ENCODE measurements at places on chromosomes 11 and 22. TPM values are rescaled to one million over a fixed set of nuclear protein-coding genes. Genes with fewer than 3 reads are reported as not detected.
A peak's percentile ranks its signal among the peaks of the same experiment; 100 is the strongest.

Gene MUC6
- total RNA-seq = not detected

Gene SLC25A18
- not detected for total RNA-seq

DNA sequence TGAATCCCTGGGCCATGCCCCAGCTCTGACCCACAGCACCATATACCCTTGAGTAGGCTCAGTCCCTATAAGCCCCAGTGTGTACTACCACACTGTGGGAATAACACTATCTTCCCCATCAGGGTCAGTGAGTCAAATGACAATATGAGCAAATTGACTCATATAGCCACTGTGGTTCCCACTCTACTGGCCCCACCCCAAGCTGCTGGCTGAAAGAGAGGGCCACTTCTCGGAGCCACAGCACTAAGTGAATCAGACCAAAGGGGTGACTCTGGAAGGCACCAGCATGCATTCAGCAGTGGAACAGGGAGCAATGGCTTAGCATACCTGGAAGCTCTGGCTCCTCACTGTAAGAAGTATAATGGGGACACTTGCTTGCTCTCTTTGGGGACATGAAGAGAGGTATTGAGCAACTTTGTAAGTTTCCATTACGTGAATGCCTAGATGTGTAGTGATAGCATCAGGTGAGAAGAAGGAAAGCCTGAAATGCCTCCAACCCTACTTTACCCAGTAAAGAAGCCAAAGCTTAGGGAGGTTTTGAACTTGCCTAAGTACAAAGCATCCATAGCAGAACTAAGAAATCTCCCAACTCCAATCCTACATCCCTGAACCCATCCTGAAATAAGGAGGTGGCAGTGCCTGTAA lies 13.5 kb downstream of the CD59 start:
- peak; percentile 57 for DNase-seq

DNA sequence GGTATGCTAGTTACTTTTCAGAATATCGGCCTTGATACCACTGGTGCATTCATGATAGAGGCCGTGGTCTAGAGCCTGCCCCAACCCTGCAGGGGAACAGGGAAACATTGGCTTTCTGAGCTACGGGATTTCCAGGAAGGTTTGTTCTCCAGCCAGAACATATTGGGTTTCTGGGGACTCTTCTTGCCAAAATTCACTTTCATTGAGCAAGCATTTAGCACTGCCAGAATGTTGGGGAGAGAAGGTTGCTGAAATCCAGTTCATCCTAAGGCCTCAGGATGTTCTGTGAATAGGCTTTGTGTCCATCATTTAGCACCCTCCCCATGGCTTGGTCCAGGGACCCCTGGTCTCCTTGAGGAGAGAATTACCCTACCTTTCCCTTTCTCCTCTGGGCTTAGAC lies 36.7 kb downstream of the DRG1 start:
- no peak for DNase-seq

GRCh38 chr11:78361228-78361627 lies 56.4 kb downstream of the GAB2 start:
- DNase-seq = no peak

DNA sequence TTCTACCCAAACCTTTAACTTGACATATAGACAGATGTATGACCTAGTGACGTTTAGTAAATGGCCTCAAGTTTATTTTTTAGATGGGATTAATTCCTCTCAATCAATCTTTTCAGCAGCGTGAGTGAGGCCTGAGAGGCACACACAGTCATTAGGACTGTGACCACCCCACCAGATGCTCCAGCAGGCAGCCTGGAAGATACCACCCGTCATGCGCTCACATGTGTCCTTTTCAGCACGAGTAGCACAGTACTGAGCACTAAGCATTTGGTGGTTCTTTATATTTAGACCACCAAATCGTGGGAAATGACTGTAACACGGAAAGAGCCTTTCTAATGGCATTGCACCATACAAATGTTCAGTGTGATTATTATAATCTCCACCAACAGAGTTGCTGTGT lies 354.6 kb upstream of the DDI1 start:
- no peak for DNase-seq

All from dermis blood vessel endothelial cell (primary cell).